Kidney (tissue), 22 donors: ENCODE measurements at places on chromosomes 3 and 15. TPM values are rescaled to one million over a fixed set of nuclear protein-coding genes. Genes with fewer than 3 reads are reported as not detected.

The TMEM207 gene
- not detected for total RNA-seq

The ONECUT1 gene
- not detected for total RNA-seq

The GMPS gene
- 43.9 TPM for total RNA-seq

The GMNC gene
- total RNA-seq: 1.9 TPM

The SKOR1 gene
- 0.57 TPM for total RNA-seq

The CTXN2 gene
- total RNA-seq: 0.06 TPM

The SSR3 gene
- total RNA-seq: 132 TPM

The IDH2 gene
- total RNA-seq: 87.0 TPM

The KCNMB2 gene
- total RNA-seq: 4.4 TPM

The ADIPOQ gene
- not detected for total RNA-seq

The PLA2G4D gene
- not detected for total RNA-seq

The ZNF860 gene
- 5.9 TPM for total RNA-seq

The MCTP2 gene
- 21.1 TPM for total RNA-seq

The ROPN1 gene
- 0.54 TPM for total RNA-seq

The FOXB1 gene
- not detected for total RNA-seq

The SLC2A2 gene
- total RNA-seq: 12.6 TPM

The HCLS1 gene
- 102 TPM for total RNA-seq

The VWA5B2 gene
- total RNA-seq: 0.25 TPM

The ANKRD63 gene
- total RNA-seq: not detected

The ZKSCAN7 gene
- total RNA-seq: 7.9 TPM

The UBA3 gene
- total RNA-seq: 63.1 TPM

The MRAS gene
- 106 TPM for total RNA-seq

The SNAP23 gene
- 55.0 TPM for total RNA-seq

The OSBPL10 gene
- total RNA-seq: 89.3 TPM

The GP9 gene
- not detected for total RNA-seq
